ENCODE measurements at places on chromosomes 6 and 20.

DNA sequence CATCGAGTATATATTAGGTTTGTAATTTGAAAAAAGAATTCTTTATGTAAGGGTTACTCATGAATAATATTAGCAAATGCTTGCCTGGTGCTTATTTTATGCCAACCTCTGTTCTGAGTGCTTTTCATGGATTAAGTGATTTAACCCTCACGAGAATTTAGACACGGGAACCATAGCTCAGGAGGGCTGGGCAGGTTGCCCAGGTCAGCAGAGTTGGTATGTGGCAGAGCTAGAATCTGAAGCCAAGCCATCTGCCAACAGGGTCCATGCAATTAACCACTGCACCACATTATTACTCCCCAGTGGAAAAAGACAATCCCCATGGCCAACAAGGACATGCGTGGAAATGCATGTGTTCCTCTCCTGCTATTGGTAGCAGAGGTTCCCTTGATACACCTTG, 345.6 kb downstream of the CDC5L start:
- no peak for DNase-seq

GRCh38 chr6:64000818-64001491, 365.4 kb downstream of the PHF3 start:
- DNase-seq = no peak

GRCh38 chr20:21513181-21513663, 642 bp downstream of the NKX2-2 start:
- no peak for DNase-seq

- DNase-seq = no peak
These were observed 180.5 kb downstream of the ISM1 start for GRCh38 chr20:13401596-13401995.

GRCh38 chr6:44776344-44776743, 388.8 kb downstream of the CDC5L start:
- no peak for DNase-seq

GRCh38 chr6:44500074-44500473, 112.6 kb downstream of the CDC5L start:
- DNase-seq = no peak

GRCh38 chr20:24102290-24102689, 113.7 kb upstream of the GGTLC1 start:
- DNase-seq = no peak

- DNase-seq = no peak
These were observed 118.1 kb downstream of the TRDN start for GRCh38 chr6:123518441-123519188.

- DNase-seq = no peak
These were observed 8.8 kb downstream of the ASF1A start for GRCh38 chr6:118902726-118903125.
